PC-9 (cell line): ENCODE measurements at places on chromosomes 16 and 17. TPM values are rescaled to one million over a fixed set of nuclear protein-coding genes. Genes with fewer than 3 reads are reported as not detected.

Gene DYNLRB2
- total RNA-seq = not detected in 2 replicates

Gene HNF1B
- total RNA-seq = not detected in 2 replicates

Gene KRT32
- total RNA-seq = not detected in 2 replicates

Gene KRTAP3-1
- not detected in 2 replicates for total RNA-seq
